ENCODE measurements at places on chromosomes 7 and 10.

GRCh38 chr10:13969792-13970140, 361.0 kb downstream of the FRMD4A start:
- no peaks in the 10 kb centered on the region for H3K36me3 ChIP-seq
- H3K4me1 ChIP-seq: no peaks in the 10 kb centered on the region

GRCh38 chr7:101740981-101741725, 76.3 kb upstream of the CUX1 start:
- H3K4me3 ChIP-seq: no peak overlapping the region
- H3K4me1 ChIP-seq: peaks cover 18% of the 10 kb centered on the region
- no peaks in the 10 kb centered on the region for H3K27me3 ChIP-seq
- DNase-seq: no peak

DNA sequence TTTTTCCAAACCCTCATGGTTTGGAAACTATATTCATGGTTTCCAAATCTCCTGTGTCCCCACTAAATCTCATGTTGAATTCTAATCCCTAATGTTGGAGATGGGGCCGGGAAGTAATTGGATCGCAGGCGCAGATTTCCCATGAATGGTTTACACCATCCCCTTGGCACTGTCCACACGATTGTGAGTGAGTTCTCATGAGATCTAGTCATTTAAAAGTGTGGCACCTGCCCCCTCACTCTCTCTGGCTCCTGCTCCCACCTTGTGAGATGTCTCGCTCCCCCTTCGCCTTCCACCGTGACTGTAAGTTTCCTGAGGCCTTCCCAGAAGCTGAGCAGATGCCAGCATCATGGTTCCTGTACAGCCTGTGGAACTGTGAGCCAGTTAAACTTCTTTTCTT, 3.3 kb upstream of the MTPAP start:
- no peaks in the 10 kb centered on the region for H3K27me3 ChIP-seq
- H3K36me3 ChIP-seq: no peaks in the 10 kb centered on the region
- H3K4me3 ChIP-seq: no peak overlapping the region

DNA sequence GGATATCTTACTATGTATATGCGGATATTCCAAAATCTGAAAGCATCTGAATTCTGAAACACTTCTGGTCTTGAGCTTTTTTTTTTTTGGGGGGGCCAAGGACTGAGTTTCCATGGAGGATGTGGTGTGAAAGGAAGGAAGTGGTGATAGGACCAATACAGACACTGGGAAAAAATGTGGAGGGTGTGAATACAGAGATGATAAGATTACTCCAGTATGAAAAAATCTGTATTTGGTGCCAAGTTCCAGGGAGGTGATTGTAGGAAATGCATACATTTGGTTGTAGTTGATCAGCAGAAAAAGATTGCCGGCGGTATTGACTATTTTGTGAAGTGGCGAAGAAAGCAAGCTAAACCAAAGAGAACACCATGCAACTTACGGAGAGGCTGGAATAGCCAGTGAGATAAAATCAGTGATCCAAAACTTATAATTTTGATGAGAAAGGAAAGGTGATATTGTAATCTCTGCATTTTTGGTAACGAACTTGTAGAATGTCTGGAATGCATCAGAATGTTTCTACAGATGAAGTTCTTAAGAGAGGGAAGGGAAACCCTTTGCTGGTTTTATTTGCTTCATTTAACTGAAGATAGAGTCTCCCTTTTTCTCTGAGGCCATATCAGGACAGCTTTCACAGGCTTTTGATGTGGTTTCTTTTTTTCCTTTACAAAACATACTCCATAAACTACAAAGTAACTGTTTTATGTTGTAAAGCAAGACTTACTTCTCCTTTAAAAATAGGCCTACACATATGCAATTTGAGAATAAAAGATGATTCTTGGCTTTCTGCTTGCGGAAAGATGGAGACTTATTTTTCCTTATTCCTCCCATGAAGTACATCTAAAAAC, 6.0 kb downstream of the WDR37 start:
- H3K4me1 ChIP-seq: peaks cover 16% of the 10 kb centered on the region
- no peak overlapping the region for H3K4me3 ChIP-seq
- H3K27me3 ChIP-seq: no peaks in the 10 kb centered on the region
- no peak for DNase-seq

DNA sequence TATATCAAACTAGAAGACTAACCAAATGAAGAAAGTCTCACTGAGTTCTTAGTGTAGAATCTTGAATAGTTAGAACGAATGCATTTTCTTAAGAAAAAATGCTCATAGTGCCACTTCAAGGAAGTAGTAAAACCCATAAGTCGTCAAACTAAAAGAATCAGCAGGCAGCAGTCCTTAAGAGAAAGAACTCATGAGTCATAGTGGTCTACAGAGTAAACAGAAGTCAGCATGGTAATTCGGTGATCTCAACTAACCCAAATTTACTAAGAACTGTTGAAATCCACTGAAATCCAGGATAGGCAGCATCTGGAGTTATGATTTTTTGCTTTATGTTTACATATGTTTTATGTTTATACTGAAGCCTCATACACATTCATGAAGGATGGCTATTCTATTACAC, 256.2 kb downstream of the LHFPL3 start:
- H3K4me1 ChIP-seq: no peaks in the 10 kb centered on the region
- H3K27me3 ChIP-seq: no peaks in the 10 kb centered on the region
- no peak overlapping the region for H3K27ac ChIP-seq
- no peak overlapping the region for H3K4me3 ChIP-seq

GRCh38 chr10:98312349-98312748, 44.4 kb upstream of the LOXL4 start:
- DNase-seq: no peak
- no peak overlapping the region for H3K27ac ChIP-seq
- H3K36me3 ChIP-seq: no peaks in the 10 kb centered on the region
- peaks cover 43% of the 10 kb centered on the region for H3K4me1 ChIP-seq

Measured in upper lobe of left lung (tissue), 6 donors.